RPMI7951 (cell line): ENCODE measurements at places on chromosomes 2 and 18. TPM values are rescaled to one million over a fixed set of nuclear protein-coding genes. Genes with fewer than 3 reads are reported as not detected.

TRABD2A gene
- total RNA-seq: 5.3 and 7.1 TPM in 2 replicates

LCLAT1 gene
- 17.5 and 20.3 TPM in 2 replicates for total RNA-seq

SLC25A52 gene
- total RNA-seq: not detected in 2 replicates

DOK6 gene
- total RNA-seq: not detected in 2 replicates

EGR4 gene
- total RNA-seq: not detected in 2 replicates

METTL21A gene
- 22.1 and 33.2 TPM in 2 replicates for total RNA-seq

SLC8A1 gene
- 6.4 and 8.5 TPM in 2 replicates for total RNA-seq

LIMS4 gene
- 0.12 and 0.29 TPM in 2 replicates for total RNA-seq

TANC1 gene
- total RNA-seq: 19.3 and 24.4 TPM in 2 replicates

ALLC gene
- not detected in 2 replicates for total RNA-seq

C1QL2 gene
- not detected in 2 replicates for total RNA-seq

UGT1A5 gene
- total RNA-seq: not detected in 2 replicates

GRCh38 chr2:65686928-65687521, 254.6 kb upstream of the SPRED2 start:
- no peak for DNase-seq

- peak; percentile 59 for DNase-seq
Observed at GRCh38 chr18:2049986-2050385, 521.3 kb downstream of the METTL4 start.

GRCh38 chr2:222504719-222505118, 80.4 kb downstream of the SGPP2 start:
- no peak for DNase-seq

DNA sequence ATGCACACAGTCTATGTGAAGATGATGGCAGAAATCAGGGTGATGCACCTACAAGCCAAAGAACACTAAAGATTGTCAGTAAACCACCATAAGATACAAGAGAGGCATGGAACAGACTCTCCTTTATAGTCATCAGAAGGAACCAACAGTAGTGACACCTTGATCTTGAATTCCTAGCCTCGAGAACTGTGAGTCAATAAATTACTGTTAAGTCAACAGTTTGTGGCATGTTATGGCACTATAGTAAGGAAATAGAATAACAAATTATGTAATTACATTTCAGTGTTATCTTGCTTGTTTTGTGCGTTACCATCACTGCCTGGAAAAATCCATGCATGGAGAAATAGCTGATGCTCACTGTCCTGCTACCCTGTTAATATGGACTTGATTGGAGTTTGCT, 110.2 kb upstream of the LRP1B start:
- DNase-seq: no peak

DNA sequence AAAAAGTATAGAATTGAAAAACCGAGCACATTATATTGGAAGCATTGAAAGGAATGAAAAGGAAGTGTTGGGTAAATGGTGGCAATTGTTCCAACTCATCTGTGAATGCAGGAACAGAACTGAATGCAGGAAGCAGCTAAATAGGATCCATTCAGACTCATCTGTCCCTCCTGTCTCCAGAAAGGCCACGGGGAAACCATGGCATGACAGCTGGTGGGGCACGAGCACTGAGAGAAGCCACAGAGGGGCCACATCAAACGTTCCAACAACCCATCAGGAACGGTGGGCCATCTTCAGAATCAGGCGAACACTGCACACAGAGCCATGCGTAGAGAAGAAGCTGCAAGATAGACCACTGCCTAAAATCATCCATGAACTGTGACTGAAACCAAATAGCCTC, 138.5 kb upstream of the SLC35G4 start:
- peak; percentile 14 for DNase-seq

DNA sequence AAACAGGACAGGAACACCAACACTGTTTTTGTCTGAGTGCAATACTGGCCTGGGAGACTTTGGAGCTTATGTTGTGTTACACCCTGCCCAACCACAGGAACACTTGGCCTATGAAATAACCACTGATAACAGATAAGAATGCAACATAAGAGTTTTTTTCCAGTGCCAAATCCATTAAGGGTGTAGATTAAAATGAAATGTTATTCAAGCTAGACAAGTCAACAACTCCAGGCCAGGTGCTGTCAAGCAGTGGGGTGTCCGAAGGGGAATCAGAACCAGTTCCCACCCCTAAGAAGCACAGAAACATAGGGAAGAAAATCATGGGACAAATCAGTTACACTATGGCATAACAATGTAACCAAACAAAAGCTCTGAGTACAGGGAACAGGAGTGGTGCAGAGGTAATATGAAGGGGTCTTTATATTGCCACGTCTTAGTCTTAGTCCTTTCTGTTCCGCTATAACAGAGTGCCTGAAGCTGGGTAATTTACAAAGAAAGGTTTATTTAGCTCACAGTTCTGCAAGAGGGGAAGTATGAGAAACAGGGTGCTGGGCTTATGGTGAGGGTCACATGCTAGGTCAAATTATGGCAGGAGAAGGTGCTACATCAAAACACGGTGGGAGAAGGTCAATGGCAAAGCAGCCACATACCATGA, 3.8 kb downstream of the AFG3L2 start:
- DNase-seq: no peak

DNA sequence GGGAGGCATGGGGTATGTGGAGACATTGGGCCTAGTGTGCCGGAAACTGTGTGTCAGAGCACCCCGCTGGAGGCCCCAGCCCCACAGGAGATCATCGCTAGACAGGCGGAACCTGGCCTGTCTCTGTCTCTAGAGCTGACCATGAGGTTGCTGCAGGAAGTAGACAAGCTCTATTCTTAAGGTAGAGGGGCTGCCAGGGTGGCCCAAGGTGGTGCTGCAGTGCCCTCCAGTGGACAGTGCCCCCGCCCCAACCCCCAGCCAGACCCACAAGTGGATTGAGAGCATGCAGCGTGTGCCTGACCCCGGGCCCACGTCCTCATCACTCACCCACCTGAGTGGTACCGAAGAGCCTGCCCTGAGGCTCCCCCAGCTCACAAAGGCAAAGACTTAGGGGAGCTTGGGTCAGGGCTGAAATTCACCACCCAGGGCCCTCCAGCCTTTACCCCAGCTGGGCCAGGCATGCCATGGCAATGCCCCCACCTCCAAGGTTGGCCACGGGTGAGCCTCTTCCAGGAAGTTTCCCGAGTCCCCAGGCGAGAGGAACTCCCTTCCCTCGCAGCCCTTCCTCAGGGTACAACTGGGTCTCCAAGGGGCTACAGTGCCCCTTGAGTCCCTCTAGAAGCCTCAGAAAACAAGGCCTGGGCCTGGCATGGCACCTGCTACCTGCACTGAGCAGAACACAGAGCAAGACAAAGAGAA, 155.0 kb downstream of the TTC32 start:
- DNase-seq: no peak

DNA sequence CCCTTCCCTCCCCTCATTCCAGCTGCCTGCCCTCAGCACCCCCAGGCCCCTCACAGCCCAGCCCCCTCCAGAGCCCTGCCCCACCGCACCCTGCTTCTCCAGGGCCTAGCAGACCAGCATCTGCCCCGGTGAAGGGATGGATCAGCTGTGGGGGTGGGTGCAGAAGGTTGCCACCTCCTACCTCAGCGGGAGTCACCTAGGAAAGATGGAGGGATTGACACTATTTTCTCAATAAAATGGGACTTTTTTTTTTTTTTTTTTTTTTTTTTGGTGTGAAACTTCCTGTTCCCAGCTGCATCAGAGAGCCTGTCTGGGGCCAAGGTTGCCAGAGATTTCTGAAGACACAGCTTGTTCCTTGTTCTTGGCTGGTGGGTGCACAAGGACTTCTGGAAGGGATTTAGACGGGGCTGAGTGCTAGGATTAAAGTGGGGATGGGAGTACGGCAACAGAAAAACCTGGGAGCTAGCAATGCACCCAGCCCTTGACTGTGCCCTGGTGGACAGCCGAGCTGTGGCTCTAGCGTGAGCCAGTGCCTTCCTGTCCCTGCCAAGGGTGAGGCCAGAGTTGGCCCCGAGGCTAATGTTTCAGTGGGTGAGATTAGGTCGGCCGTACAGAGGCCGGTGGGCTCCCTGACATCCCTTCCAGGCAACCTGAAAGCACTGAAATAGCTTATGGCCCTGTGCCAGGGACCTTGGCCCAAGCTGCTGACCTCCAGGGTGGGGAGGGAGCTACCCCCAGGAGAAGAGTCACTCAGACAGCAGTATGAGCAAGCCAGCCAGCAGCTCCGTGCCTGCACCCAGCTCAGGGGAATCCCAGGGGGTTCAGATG, 4.6 kb downstream of the B3GNT7 start:
- peak; percentile 86 for DNase-seq

GRCh38 chr2:29013057-29013780, 32.1 kb downstream of the TOGARAM2 start:
- no peak for DNase-seq

DNA sequence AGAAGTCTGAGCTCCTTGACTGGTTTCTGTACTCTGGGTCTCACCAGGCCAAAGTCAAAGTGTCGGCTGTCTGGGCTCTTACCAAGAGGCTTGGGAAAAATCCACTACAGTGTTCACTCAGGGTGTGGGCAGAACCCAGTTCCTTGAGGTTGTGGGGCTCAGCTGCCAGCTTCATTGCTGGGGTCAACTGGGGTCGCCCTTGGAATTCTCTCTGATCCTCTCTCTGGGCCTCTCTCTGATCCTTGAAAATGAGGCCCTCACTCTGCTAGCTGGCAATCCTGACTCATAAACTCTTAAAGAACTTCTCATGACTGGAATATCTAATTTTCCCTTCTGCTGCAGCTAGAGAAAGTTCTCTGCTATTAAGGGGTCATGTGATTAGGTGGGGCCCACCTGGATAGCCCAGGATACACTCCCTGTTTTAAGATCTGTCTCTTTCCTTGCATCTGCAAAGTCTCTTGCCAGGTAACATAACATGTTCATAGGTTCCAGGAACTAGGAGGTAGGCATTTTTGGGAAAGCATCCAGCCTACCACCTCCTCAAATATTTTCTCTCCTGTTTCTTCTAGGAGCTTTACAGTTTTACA, 66.3 kb downstream of the SP110 start:
- DNase-seq: no peak

DNA sequence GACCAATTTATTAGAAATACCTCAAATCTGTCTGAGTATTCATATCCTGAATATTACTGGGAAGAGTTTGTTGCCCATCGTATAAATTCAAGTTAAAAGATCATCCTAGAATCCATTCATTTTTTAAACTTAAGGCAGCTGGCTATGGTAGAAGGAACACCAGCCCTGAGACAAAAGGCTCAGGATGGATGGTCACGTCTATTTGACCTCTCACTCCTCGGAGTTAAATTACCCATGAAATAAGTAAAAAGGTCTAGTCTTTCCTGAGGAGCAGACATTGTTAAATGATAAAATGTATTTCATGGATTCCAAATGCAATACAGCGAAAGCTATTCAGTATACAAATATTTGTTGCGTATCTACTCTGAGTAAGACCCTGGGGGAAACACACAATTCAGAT, 826.0 kb upstream of the LRATD1 start:
- no peak for DNase-seq

GRCh38 chr2:72142570-72143440, 4.9 kb downstream of the CYP26B1 start:
- no peak for DNase-seq

GRCh38 chr2:158828378-158829164, 33.5 kb downstream of the DAPL1 start:
- DNase-seq: no peak

DNA sequence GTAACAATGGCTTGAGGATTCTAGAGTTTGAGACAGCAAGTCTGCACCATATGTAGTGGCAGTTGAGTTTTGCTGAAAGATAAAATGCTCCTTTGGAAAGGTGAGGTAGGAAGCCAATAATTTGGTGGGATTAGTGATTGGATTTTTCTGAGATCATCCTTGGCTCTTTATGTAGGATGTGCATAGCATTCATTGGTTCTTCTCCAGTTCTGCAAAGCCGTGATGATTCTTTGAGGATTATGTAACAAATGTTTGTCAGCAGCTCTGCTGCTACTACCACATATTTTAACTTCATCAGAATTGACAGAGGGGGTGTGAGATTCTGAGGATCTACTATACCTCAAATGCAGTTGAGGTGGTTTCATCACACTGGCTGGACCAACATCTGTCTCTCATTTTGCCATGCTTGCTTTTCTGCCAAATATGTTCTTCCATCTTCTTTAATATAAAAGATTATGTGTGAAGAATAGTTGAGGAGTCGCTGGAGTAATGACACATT, 188.9 kb upstream of the RASGRP3 start:
- no peak for DNase-seq

GRCh38 chr2:55099878-55100820, 49.9 kb upstream of the RTN4 start:
- DNase-seq: no peak

GRCh38 chr2:171712051-171712450, 24.8 kb downstream of the DYNC1I2 start:
- DNase-seq: peak; percentile 83

GRCh38 chr2:138255670-138256069, 245.9 kb upstream of the SPOPL start:
- DNase-seq: no peak

GRCh38 chr2:72011370-72011689, 136.3 kb downstream of the CYP26B1 start:
- DNase-seq: no peak

DNA sequence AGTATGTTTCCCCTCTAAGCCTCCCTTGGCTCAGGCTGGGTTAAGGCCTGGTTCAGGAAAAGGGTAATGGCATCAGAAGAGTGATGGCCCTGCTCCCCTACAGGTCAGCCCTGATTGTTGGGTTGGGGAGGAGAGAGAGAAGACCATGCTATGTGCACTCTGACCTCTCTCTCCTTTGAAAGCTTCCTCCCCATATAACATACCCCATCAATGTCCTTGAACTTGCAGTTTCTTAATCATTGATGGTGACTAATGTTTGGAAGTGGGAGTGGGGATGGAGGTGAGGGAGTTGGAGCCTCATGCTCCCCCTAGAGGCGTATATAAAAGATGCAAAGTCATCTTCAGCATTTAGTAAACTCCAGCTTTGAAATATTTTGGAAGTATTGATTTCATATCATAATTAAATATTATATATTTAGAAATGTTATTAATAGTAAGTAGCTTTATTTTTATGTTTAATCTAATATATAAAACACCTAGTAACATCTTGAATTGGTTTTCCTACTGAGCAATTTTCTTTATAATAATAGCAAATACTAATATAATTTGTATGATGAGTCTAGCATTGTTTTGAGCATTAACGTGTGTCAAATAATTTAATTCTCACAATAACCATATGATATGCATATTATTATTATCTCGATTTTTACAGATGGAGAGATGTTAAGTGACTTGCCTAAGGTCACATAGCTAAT, 8.8 kb downstream of the PLCL1 start:
- DNase-seq: peak; percentile 52

DNA sequence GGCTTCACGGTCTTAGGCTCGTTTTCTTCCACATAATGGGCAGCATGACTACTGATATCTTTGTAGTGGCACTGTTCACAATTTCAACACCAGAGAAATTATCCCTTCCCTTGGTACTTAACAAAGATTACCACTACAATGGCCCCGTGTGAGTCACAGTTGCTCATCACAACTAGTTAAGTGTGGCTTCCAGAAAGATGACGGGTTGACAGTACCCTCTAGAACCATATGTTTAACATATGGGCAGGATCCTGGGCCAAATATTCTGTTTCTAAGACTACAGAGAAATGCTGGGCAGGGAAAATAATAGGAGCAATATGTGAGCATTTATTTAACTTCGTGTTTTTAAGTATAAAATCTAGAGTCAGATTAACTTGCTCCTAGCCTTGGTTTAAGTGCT, 780.1 kb upstream of the LINC00305 start:
- peak; percentile 23 for DNase-seq

GRCh38 chr2:142041996-142042395, 88.8 kb downstream of the LRP1B start:
- DNase-seq: no peak

- peak; percentile 54 for DNase-seq
Observed at GRCh38 chr2:161139098-161139987, 20.9 kb upstream of the TANK start.
